ENCODE measurements at places on chromosomes 5 and 9. TPM values are rescaled to one million over a fixed set of nuclear protein-coding genes. Genes with fewer than 3 reads are reported as not detected.

Gene SKIC3
- total RNA-seq: 53.8 TPM

Gene OR1Q1
- not detected for total RNA-seq

Gene CARD6
- 2.5 TPM for total RNA-seq

Gene MSMP
- total RNA-seq: not detected

Gene PRLR
- 44.5 TPM for total RNA-seq

GRCh38 chr9:97975376-97975775 is 7.8 kb upstream of the ANP32B start:
- no peaks in the 10 kb centered on the region for H3K4me1 ChIP-seq
- H3K27me3 ChIP-seq: no peaks in the 10 kb centered on the region
- no peak overlapping the region for H3K27ac ChIP-seq
- DNase-seq: no peak
- no peaks in the 10 kb centered on the region for H3K36me3 ChIP-seq

DNA sequence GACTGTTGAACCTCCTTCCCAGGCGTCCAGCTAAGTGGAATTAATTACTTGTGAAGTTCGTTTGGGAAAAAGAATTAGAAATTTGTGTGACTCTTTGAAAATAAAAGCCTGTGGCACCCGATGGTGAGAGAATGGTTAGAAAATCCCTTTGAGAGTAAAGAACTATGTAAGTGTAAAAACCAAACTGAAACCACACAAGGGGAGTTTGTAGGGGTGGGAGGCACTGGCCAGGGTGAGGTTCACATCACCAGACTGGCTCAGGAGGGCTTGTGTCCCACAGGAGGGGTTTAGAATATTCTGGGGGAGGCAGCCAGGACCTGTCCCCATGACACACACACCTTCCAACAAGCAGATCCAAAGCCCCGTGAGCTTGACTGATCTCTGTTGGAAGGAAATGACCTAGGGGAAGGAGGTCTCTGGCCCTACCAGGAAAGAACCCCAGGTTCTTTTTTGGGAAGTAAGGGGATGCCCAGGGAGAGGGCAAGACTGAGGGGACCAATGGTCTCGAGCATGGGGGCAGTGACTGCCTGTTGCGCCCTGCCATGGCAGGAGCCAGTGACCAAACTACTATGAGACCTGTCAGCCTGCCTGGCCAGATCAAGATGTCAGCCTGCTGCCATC is 4.3 kb downstream of the SPATA24 start:
- H3K4me1 ChIP-seq: no peaks in the 10 kb centered on the region
- DNase-seq: no peak
- no peaks in the 10 kb centered on the region for H3K27me3 ChIP-seq
- peaks cover 1% of the 10 kb centered on the region for H3K36me3 ChIP-seq

DNA sequence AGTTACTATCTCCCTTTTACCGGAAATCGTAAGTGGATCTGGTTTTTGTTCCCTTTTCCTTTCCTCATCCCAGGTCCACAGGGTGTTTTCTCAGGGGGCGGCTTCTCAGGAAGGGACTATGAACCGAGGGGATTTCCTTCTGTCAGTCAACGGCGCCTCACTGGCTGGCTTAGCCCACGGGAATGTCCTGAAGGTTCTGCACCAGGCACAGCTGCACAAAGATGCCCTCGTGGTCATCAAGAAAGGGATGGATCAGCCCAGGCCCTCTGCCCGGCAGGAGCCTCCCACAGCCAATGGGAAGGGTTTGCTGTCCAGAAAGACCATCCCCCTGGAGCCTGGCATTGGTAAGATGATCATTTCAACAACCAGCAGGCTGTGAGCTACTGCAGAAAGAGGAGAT is 75.8 kb downstream of the GOLPH3 start:
- no peaks in the 10 kb centered on the region for H3K4me1 ChIP-seq
- H3K27me3 ChIP-seq: no peaks in the 10 kb centered on the region
- no peak for DNase-seq

- no peak overlapping the region for H3K27ac ChIP-seq
- DNase-seq: no peak
- H3K4me1 ChIP-seq: no peaks in the 10 kb centered on the region
- no peaks in the 10 kb centered on the region for H3K27me3 ChIP-seq
These were observed 89.9 kb downstream of the SEMA5A start for GRCh38 chr5:9455826-9456434.

- no peak overlapping the region for H3K4me3 ChIP-seq
- H3K27ac ChIP-seq: no peak overlapping the region
- DNase-seq: no peak
- H3K36me3 ChIP-seq: peaks cover 2% of the 10 kb centered on the region
These were observed 39.1 kb downstream of the SYK start for GRCh38 chr9:90840696-90841095.

DNA sequence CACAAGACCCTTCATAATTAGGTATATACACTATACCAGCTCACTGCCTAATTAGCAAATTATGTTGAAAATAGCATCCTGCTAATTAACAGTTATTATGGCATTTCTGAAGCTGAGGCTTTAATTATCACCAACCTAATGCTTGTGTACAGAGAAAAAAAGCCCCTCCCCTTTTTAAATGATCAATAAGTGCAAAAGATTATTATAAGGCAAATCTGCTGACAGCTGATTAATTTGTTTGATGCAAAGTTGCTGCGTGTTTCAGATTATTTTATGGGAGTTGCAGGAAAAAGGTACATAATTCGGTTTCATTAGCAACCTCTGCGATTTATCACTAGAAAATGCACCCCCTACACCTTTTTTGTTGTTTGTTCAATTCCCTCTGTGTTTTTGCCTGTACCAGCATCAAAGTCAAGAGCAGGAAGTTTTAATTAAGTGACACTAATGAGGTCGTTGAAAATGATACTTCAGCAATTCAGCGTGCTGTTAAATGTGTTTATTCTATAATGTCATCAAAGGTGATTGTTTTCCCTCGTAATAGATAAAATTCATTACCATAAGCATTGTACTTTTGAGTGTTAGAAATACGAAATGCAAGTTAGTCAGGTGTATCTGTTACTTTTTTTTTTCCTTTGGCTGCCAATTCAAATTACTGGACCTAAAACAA is 170.0 kb downstream of the EBF1 start:
- no peaks in the 10 kb centered on the region for H3K36me3 ChIP-seq
- no peaks in the 10 kb centered on the region for H3K27me3 ChIP-seq
- H3K4me1 ChIP-seq: no peaks in the 10 kb centered on the region
- H3K27ac ChIP-seq: no peak overlapping the region
- no peak overlapping the region for H3K4me3 ChIP-seq
- DNase-seq: no peak

DNA sequence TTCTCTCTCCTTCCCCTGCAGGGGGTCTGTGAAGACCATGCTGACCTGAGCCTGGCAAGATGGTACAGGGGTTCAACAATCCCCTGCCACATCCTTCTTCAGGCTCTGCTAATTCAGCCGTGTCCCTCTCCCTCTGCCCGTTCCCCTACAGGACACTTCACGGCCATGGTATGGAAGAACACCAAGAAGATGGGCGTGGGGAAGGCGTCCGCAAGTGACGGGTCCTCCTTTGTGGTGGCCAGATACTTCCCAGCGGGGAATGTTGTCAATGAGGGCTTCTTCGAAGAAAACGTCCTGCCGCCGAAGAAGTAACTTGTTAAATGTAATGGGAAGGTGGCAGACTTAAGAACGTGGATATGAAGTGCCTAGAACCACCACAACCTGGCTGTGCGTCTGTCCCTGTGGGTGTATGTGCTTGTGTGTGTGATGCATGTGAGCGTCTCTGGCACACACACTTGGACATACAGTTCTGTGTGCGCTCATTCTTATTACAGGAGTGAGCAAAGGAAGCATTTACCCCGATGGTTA is 6.9 kb upstream of the CCIN start:
- no peak overlapping the region for H3K4me3 ChIP-seq
- no peaks in the 10 kb centered on the region for H3K4me1 ChIP-seq
- H3K27ac ChIP-seq: no peak overlapping the region
- no peaks in the 10 kb centered on the region for H3K27me3 ChIP-seq
- DNase-seq: no peak

DNA sequence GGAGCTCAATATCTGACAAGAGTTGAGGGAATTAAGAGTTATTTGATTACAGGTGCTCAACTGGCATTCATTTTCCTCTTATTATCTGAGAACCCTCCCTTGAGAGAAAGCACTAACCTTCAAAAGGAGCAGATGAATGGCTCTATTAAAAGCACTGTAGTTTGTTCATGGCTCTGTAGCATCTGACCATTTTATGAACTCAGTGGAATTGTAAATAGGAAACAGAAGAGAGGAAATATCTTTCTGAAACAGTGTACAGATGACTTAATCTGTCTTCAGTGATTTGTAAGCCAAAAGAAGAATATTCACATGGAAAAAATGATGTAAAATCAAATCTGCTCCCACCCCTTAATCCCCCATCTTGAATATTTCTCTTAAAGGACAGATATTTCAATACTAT is 810.4 kb upstream of the GRAMD2B start:
- H3K27me3 ChIP-seq: no peaks in the 10 kb centered on the region
- no peaks in the 10 kb centered on the region for H3K4me1 ChIP-seq
- H3K4me3 ChIP-seq: no peak overlapping the region
- DNase-seq: no peak
- H3K27ac ChIP-seq: no peak overlapping the region

DNA sequence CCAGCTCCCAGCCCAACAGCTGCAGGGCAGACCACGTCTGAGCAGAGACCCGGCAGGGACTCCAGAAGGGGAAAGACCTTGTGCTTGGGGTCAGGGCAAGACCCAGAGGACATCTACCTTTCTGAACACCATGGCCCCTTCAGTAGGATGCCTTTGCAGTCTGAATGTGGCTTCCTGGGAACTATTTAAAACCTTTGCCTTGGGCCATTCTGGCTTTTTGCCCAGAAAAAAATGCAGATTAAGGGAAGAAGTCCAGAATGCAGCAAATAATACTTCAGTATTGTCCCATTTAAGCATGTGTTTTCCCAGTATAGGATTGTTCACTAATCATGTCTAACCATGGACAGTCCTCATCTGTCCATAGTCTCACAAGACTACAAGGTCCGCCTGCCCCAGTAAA is 67.5 kb upstream of the ERCC6L2 start:
- no peak for DNase-seq
- no peak overlapping the region for H3K27ac ChIP-seq
- no peak overlapping the region for H3K4me3 ChIP-seq
- peaks cover 11% of the 10 kb centered on the region for H3K4me1 ChIP-seq
- no peaks in the 10 kb centered on the region for H3K36me3 ChIP-seq
- no peaks in the 10 kb centered on the region for H3K27me3 ChIP-seq

DNA sequence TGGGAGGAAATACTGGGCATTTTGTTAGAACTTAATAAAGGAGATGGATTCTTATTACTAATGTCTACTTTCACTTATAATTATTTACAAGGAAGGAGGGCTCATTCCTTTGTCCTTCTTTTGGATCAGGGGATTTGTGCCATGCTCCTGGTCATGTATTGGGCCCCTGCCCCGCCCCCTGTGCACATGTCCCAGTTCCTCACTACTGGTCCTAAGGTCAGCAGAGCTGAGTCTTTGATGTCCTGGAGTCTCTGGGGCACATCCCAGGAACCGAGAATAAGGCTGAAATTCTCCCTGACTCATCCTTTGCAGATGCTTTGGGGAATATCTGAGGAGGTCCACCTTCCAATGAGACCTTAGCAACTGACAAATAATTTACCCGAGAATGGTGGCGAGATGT is 19.6 kb upstream of the TIFAB start:
- H3K4me3 ChIP-seq: no peak overlapping the region
- no peaks in the 10 kb centered on the region for H3K36me3 ChIP-seq
- DNase-seq: no peak
- no peaks in the 10 kb centered on the region for H3K4me1 ChIP-seq
- H3K27ac ChIP-seq: no peak overlapping the region

GRCh38 chr5:31630931-31631330 is 8.0 kb upstream of the PDZD2 start:
- no peaks in the 10 kb centered on the region for H3K27me3 ChIP-seq
- H3K4me1 ChIP-seq: no peaks in the 10 kb centered on the region
- no peak overlapping the region for H3K4me3 ChIP-seq
- H3K36me3 ChIP-seq: no peaks in the 10 kb centered on the region
- H3K27ac ChIP-seq: no peak overlapping the region

- peak; percentile 66 for DNase-seq
- no peaks in the 10 kb centered on the region for H3K4me1 ChIP-seq
- no peaks in the 10 kb centered on the region for H3K36me3 ChIP-seq
- H3K27ac ChIP-seq: peak overlapping the region; percentile 94
- H3K4me3 ChIP-seq: peak overlapping the region; percentile 72
- no peaks in the 10 kb centered on the region for H3K27me3 ChIP-seq
These were observed 810 bp downstream of the VPS13A start for GRCh38 chr9:77177894-77178794.

DNA sequence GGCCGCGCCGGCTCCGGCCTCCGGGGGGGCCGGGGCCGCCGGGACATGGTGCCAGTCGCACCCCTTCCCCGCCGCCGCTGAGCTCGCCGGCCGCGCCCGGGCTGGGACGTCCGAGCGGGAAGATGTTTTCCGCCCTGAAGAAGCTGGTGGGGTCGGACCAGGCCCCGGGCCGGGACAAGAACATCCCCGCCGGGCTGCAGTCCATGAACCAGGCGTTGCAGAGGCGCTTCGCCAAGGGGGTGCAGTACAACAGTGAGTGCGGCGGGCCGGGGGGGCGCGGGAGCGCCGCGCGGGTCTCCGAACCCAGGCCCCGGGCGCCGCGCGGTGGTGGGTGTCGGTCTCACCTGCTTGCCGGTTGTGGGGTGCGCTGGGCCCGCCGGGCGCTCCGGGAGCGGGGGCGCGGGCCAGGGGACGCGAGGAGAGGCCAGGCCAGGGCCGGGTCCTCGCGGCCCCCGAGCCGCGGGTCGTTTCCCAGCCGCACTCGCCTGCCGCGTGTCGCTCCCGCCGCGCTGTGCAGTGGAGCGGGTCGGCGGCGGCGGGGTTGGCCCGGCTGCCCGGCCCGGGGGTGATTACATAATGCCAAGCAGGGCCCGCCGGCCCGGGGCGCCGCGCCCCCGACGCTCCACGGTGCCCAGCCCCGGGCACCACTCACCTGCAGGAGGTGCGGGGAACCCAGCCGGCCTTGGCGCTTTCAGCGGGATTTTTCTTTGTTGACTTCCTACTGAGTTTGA is 492 bp downstream of the RABL6 start:
- H3K36me3 ChIP-seq: peaks cover 3% of the 10 kb centered on the region
- H3K27ac ChIP-seq: peak overlapping the region; percentile 59
- peaks cover 27% of the 10 kb centered on the region for H3K4me1 ChIP-seq
- peak overlapping the region; percentile 72 for H3K4me3 ChIP-seq

DNA sequence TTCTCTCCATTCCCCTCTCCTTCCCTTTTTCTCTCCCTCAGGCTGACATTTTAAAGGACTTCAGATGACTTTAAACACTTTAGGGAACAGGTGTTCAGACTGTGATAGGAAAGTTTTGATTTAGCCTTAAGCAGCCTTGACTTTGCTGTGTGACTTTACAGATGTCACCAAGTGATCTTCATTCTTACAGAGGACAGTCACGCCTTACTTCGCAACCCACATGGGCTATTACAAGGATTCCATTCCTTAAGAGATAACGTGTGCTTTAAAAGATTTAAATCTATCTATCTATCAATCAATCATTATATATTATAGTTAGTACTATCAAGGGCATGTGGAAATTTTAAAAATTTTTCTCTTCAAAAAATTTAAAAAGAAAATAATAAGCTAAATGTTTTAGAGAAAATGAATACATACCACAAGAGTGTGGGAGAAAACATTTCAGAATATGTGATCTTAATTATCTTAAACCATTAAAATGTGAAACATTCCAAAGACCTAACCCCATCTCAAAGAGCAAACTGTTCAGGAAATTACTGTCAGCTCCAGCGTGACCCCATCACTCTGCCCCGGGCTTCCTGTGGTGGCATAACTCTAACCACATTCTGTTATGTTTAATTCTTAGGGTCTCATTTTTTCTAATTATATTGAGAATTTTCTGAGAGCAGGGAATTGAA is 530.5 kb downstream of the SEMA5A start:
- no peak for DNase-seq
- H3K36me3 ChIP-seq: no peaks in the 10 kb centered on the region
- no peaks in the 10 kb centered on the region for H3K4me1 ChIP-seq
- no peak overlapping the region for H3K27ac ChIP-seq
- H3K4me3 ChIP-seq: no peak overlapping the region
- no peaks in the 10 kb centered on the region for H3K27me3 ChIP-seq
